Stimulated activated CD8-positive, alpha-beta memory T cell treated with anti-CD3 and anti-CD28 coated beads, Interleukin-4, amount 100 ng/mL, for 48 hours (primary cell): ENCODE measurements at places on chromosomes 3 and 15.

GRCh38 chr3:124158168-124158881 is 166.4 kb upstream of the ROPN1 start:
- no peak for DNase-seq

DNA sequence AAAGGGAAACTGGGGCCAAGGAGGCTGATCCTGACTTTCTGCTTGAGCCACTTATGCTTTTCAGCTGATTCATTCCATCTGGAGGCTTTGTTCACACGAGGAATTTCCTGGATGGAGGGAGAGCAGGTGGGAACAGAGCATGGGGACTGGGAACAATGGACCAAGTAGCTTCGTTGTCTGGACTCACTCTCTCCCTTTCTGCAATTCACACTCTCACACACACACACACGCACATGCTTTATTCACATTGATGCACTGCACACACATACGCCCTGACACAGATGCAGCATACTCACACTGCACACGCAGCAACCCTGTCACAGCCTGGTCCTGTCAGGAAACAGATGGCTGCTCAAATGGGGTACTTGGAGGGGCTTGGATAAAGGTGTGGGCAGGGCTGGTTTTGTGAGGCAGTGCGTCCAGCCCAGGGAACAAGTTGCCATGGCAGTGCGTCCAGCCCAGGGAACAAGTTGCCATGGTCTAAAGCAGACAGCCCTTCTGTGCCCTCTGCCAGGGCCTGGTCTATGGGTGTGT is 19.8 kb upstream of the CHCHD6 start:
- no peak for DNase-seq

DNA sequence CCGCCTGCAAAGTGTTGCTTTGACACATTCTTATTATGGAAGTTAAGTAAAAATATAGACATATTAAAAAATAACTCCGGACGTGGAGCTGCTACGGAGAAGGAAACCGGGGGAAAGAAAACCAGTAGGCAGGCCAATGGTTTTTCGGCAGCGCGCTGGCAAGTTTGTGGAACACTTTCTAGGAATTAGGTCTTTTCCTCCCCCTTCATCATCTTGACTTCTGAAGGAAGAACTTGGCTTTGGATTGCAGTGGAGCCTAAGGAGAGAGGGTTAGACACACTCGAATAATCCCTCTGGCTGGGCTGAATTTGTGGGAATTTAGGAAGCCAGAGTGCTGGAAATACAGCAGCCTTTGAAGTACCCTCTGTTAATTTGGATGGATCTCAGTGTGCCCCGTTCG is 317 bp downstream of the ROBO2 start:
- no peak for DNase-seq

DNA sequence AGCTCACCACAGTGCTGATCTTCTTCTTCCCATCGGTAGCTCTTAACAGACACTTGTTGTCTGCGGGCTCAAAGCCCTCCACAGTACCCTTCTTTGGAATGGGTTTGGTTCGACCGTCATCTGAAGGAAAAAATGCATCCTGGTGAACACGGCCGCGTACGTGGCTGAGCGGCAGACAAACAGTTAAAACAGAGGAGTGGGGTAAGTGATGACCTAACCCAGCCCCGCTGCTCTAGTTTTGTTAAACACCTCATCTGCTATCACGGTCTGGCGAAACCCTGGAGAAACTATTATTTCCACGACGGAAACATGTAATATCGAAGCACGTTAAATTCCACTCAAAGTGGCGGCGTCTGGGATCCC is 725 bp downstream of the SRP14 start:
- DNase-seq, result no peak

DNA sequence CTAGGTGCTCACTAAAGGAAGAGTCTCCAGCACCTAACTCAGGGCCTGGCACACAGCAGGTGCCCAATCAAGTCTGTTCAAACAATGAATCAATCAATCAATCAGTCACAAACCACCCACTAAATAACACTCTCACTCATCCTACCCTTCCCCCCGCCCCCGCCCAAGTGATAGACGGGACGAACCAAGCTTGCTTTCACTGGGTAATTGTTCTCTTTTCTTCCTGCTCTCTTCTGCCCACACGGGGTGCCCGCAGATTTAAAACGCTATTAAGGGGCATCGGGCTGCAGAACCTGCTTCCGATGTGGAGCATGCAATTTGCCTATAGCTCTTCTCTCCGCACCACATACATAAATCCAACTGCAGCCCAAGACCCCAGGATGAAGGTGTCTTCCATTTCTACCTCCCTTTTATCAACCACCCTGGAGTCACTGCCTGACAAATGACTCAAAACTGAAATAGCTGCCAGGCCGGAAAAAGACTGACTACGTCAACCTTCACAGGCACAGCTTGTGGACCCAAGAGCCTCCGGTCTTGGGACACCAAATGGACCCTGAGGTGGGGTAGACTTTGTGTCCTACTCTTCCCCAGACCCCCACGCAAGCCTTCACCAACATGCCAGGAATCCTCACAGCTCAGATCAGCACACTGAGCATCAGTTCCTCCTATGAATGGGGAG is 1.7 kb downstream of the KLHL25 start:
- DNase-seq, result peak; percentile 36
